ENCODE measurements at places on chromosomes 2 and 18. TPM values are rescaled to one million over a fixed set of nuclear protein-coding genes. Genes with fewer than 3 reads are reported as not detected.

Gene BOD1L2
- not detected for total RNA-seq

Gene ERBB4
- not detected for total RNA-seq

GRCh38 chr2:184113696-184114403, 484.5 kb upstream of the ZNF804A start:
- DNase-seq, result no peak

GRCh38 chr2:215358312-215358845, 46.5 kb downstream of the ATIC start:
- DNase-seq, result no peak

DNA sequence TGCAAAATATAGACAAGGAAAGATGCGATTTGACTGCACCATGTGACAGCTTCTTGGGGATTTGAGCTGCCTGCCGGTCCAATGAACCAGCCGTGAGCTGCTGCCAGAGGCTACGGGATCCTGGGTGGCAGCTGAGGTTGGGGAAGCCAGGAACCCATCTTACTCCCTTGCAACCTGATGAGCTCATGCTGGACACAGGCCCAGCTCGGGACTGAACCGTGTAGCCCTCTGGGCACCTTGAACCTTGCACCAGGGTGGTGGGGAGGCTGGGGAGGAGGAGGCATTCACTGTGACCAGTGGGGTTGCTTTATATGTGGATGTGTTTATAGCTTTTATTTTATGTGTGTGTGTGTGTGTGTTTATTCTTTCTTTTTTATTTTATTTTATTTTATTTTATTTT, 9.1 kb downstream of the ALPI start:
- no peak for DNase-seq

- DNase-seq, result no peak
Measured at GRCh38 chr2:233705911-233706506, 6.7 kb upstream of the UGT1A5 start.
